NCI-H1694 (cell line): ENCODE measurements at places on chromosomes 3 and 15.

DNA sequence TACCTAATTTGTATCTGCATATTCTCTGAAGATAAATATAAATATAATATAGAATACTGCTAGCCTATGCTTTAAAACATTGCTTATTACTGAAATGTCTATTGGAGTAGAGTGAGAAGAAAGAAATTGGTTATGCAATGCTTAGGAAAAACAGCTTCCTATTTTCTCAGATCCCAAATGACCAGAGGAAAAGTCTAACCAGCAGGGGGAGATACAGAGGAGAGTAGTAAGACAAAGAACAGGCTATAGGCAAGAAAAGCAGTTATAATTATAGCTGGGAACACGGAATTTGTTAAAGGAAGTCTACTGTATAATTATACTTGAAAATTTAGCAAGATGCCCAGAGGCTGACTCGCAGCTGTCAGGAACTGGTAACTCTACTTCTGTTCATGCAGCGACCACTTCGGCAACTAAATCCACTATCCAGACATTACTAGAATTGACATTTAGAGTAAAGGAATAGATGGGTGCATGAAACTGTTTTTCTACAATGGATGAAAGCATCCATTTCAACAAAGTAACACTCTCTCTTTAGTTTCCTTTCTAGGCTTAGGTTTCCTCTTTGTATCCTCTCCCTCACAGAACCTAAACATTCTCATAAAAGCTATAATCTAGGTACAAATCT lies 97.2 kb downstream of the TBC1D5 start:
- DNase-seq, result peak; percentile 24

- DNase-seq, result peak; percentile 27
Measured at GRCh38 chr15:77874063-77874462, 203.4 kb downstream of the TBC1D2B start.

DNA sequence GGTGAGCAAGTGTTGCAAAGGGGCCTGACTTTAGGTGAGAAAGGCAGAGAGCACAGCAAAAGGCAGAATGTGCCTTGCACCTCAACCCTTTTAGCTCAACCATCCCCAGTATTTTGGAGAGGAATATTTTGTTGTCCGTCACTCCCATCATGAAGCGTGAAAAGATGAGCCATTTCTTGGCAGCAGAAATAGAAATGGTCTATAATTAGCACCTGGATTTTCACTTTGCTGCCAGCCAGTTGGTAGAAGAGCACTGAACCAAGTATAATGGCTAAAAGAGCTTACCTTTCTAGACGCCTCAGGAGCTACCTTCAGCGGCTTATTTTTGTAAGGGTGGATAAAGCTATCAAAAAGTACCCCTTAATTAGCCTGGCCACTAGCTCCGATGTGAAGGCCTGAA lies 406.7 kb downstream of the OCA2 start:
- DNase-seq, result no peak

DNA sequence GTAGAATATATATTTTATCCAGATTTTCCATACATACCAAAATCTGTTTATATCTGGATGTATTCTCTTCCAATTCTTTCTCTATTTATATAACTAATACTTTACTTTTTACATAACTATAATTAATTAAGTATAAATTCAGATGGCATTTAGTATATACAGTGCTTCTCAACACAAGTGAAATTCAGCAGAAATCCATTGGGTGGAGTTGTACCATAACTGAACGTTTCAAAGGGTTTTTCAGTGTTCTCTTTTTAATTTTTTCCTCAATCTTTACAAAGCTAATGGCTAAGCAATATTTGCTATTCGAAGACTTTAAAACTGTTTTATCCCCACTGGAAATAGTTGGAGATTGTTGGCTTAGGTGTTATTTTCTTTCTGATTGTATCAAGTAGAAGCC lies 13.9 kb upstream of the ZBBX start:
- DNase-seq, result no peak

DNA sequence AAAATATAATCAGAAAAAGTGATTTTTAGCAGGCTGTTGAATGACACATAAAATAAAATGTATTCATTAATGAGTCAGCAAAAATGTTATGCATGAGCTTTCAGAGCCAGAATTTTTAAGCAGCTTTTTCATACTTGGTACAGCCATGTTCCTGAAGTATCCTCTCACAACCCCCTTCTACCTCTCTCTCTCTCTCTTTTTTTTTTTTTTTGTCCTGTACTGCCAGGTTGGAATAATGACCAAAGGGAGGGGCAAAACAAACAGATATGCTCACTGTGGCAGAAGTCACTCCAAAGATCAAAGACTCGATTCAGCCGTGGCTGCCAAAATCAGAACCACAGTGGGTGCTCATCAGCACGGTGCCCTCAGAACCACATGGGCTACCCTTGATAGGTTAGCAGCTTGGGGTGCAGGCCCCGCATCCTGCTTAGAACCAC lies 383.0 kb downstream of the ZBTB20 start:
- no peak for DNase-seq

GRCh38 chr3:146380046-146380445 lies 89.3 kb downstream of the PLSCR2 start:
- no peak for DNase-seq

- no peak for DNase-seq
Measured at GRCh38 chr3:10557781-10558373, 52.5 kb upstream of the ATP2B2 start.

DNA sequence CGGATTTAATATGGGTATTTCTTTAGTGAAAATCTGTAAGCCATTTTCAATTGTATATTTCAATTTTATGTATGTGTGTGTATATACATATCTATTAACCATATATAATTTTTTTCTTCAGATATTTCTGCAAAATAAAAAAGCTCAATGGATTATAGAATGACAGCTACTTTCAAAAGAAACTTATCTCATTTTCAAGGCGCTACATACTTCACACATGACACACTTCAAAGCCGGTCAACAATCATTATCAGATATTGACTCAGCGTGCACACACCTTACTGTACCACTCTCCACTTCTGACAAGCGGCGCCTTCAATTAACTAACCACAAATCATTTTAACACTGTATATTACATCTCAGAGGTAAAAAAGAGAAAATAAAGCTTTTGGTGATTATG lies 39.6 kb downstream of the ATP13A3 start:
- DNase-seq, result no peak

DNA sequence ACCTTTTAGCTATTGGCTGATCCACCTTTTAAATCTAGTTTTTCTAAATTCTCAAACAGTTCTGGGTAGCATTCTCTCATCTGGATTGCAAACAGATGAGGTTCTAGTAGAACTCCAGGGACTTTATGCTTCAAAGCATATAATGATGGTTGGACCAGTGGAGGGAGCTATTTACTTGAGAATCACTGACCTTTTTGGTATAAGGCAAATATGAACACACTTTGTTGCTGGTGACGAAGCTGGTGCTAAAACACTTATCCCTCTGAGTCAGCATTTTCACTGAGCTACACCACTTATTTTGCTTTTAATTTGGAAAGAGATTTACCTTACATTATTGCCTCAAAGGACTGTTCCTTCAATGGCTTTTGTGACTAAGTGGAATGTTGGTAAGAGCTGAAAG lies 58.6 kb upstream of the SLITRK3 start:
- peak; percentile 19 for DNase-seq

- DNase-seq, result no peak
Measured at GRCh38 chr3:143314251-143315093, 194.9 kb downstream of the CHST2 start.

- no peak for DNase-seq
Measured at GRCh38 chr15:47954196-47954595, 166.6 kb upstream of the SLC24A5 start.

GRCh38 chr3:159664006-159664405 lies 324.6 kb upstream of the IL12A start:
- no peak for DNase-seq

- no peak for DNase-seq
Measured at GRCh38 chr3:113211330-113212149, at the start of gene BOC. TSS of gene BOC (plus strand) at chr3:113211557. CDS start at chr3:113249803, 38,246 bp downstream.

DNA sequence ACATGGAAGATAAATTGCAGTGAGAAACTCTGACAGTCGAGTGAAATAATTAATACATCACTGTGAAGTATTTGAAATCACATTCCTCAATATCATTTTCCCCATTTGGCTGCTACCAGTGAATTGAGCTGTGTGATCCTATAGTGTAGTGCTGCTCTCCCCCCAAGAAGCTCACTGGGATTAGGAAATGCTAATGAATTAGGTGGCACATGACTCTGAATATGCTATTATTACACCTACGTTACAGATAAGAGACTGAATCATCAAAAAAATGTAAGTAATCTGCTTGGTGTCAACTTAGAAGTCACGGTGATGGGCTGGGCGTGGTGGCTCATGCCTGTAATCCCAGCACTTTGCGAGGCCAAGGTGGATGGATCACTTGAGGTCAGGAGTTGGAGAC lies 34.7 kb upstream of the SYNM start:
- DNase-seq, result no peak

- DNase-seq, result no peak
Measured at GRCh38 chr3:21792176-21792575, 41.2 kb upstream of the ZNF385D start.

DNA sequence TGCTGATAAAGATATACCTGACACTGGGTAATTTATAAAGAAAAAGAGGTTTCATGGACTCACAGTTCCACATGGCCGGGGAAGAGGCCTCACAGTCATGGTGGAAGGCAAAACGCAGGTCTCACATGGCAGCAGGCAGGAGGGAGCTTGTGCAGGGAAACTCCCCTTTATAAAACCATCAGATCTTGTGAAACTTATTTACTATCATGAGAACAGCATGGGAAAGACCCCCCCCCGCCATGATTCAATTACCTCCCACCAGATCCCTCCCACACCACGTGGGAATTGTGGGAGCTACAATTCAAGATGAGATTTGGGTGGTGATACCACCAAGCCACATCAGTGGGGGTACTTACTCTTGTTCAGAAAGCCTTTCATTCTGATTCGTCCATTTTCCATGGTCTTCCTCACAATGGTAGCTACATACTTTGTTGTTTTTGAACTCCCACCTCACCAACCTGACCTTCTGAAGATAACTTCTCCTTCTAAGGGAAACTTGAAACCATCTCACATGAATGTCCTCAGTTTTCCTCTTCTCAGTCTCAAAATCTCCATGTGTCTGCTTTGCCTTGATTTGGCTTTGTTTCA lies 275.6 kb upstream of the PROK2 start:
- DNase-seq, result no peak

- no peak for DNase-seq
Measured at GRCh38 chr3:63048367-63049326, 173.4 kb upstream of the CADPS start.

GRCh38 chr15:63362885-63363284 lies 18.8 kb downstream of the CA12 start:
- no peak for DNase-seq

DNA sequence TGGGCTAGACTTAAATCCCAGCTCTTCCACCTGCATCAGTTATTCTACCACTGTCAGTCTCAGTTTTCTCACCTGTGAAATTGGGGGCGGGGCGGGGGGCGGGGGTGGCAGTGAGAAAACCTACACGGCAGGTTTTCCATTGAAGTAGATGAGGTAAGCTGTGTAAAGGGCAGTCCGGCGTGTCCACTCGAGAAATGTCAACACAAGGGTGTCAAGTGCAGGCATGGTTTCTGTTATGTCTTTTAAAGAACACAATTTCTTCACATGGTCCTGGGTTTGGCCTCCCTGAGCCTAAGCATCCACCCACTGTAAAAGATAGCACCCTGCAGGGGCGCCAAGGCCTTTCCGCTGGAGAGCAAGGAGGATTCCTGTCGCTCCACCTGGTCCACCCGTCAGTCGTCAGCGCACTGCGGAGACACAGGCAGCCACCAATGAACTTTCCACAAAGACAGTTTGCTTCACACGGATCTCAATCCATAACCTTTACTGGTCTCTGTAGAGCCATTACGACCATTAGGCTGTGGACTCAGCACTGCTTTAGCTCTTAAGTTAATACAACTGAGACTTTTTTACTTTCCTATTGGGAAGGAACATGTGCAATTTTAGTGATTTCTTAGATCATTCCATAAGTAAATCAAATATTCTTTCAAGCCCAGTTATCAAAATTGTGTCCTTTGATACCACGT lies 99.5 kb upstream of the FOXB1 start:
- no peak for DNase-seq

DNA sequence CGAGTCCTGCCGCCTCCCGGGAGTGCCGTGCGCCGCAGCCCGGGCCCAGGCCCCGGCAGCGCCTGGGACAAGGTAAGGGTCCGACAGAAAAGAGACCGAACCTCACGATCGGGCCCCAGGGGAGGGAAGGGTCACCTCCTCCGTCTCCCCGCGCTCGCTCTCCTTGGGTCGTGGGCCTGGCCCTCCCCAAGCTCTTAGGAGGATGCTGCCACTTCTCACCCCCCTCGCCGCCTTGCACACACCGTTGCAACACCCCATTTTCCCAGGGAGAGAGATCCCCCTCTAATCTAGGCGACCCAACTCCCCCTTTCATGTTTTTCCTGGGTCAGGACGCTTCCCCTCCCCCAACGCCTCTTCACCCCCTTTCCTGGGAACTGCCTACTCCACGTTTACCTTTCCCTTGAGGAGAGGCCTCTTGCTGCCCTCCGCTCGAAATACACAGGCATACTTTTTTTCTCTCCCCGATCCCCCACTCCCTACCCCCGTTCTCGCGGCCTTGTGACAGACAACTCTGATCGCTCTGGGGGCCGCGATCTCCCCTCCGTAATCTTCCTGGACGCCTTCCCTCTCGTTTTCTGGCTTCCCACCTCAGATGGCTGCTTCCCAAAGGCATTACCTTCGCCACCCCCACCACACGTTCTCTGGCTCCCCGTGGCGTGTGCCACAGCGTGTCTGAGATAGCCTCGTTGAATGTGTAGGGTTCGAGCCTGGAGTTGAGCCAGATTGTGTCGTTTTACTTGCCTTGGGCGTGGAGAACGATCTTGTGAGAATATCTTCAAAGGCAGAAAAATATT lies 688 bp downstream of the SETD5 start:
- no peak for DNase-seq

DNA sequence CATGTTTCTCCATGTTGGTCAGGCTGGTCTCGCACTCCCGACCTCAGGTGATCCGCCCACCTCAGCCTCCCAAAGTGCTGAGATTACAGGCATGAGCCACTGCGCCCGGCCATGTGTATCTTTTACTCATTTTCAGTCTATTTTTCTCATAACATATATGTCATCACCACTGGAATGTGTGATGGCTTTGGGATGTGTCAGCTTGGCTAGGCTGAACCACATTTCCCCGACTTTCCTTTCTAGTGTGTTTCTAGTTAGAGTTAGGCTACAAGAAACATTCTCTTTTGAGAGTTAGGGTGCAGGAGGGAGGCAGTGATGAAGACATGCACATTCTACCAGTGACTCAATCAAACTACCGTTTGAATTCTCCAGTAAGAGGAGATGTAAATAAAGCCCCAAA lies 444.9 kb upstream of the THBS1 start:
- DNase-seq, result no peak

DNA sequence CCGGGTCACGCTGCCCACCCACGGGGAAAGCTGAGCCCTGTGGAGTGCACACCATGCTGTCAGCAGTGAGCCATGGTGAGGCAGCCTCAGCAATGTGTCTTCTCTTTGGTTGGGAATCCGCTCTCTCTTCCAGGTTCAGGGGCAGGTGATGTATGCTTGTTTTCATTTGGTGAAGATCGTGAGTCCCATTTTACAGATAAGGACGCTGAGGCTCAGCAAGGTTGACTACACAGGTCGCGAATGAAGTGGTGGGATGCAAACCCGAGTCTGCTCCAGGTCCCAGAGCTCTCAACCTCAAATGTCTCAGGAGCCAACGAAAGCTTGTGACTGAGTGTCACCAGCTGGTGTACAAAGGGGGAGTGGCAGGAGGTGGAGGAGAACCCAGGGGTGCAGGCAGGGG lies 74.3 kb downstream of the RPN1 start:
- DNase-seq, result no peak

- DNase-seq, result no peak
Measured at GRCh38 chr3:188722963-188723362, 448.8 kb upstream of the TPRG1 start.
